ENCODE measurements at places on chromosomes 2 and 18.

DNA sequence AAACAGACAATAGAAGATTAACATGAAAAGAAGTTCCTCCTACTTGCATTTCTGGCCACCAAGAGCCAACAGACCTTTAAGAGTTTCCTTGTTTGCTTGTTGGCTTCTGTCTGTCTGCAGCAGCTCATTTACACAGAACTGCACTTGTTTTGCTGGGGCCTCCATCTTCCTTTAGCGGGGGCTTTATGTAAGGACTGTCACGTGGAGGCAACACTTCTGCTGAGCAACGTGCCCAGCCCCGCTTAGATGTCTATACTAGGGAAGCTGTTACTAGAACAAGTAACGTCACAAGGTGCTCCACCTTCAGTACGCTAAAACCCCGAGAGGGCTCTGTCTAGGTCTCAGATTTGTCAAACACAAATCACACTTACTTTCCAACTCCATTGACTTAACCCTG is 104.3 kb upstream of the PXDN start:
- DNase-seq, result no peak

DNA sequence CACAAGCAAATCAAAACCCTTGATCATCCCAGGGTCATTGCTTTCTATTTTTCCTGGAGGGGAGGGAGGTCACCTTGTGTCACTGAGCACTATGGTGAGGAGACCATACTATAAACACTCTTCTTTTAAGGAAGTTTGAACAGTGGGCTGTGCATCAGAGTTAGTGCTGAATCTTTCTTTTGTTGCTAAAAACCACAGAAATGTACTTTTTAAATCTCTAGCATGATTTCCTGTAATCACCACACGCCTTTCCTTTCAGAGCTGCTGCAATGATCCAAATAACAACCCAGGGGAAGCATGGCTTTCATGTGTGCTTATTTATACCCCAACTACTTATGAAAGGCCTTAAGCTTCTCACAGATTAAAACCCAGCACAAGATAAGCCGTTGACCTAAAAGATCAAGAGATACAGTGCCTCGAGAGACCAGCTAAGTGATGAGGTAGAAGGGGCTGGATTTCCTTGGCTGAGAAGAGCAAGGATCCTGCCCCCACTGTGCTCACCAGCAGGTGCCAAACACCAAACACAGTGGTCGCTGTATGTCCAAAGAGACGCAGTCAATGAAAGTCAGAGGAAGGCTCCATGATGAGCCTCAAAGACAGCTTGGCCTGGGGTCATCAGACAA is 34.7 kb downstream of the TRABD2A start:
- no peak for DNase-seq

GRCh38 chr18:64019922-64020756 is 50.3 kb downstream of the SERPINB8 start:
- DNase-seq, result no peak

DNA sequence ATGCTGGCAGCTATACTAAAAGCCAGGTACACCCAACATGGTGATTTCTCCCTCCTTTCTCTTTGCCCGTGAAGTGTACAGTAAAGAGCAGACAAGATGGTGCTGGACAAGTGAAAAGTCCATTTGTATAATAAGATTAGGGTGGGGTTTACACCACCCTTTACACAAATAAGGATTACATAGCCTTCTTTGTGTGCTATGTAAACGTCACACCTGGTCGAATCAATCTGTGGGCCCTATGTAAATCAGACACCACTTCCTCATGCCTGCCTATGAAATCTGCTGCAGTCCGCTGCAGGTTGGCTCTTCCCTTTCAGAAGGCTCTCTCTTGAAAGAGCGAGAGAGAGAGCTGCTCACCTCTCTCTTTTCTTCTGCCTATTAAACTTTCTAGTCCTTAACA is 1054.3 kb upstream of the SLC39A10 start:
- DNase-seq, result no peak

GRCh38 chr2:33184041-33184440 is 237.3 kb downstream of the LTBP1 start:
- DNase-seq, result no peak

DNA sequence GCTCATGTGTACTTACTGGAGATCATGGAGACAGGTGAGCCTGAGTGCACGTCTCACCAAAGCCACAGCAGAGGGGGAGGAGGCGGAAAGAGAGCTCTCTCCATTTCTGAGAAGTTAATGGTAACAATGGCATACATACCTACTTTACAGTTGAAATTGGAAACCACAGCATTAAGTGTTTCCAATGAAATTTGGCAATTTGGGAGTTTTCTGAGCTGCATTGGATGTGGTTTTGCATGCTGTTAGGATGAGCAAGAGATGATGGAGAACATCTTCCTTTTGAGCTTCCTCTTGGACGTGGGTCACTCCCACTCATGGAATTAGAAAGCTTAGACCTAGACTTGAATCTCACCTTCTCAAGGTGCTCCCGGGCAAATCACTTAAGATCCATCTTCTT is 25.5 kb upstream of the IL37 start:
- DNase-seq, result no peak

DNA sequence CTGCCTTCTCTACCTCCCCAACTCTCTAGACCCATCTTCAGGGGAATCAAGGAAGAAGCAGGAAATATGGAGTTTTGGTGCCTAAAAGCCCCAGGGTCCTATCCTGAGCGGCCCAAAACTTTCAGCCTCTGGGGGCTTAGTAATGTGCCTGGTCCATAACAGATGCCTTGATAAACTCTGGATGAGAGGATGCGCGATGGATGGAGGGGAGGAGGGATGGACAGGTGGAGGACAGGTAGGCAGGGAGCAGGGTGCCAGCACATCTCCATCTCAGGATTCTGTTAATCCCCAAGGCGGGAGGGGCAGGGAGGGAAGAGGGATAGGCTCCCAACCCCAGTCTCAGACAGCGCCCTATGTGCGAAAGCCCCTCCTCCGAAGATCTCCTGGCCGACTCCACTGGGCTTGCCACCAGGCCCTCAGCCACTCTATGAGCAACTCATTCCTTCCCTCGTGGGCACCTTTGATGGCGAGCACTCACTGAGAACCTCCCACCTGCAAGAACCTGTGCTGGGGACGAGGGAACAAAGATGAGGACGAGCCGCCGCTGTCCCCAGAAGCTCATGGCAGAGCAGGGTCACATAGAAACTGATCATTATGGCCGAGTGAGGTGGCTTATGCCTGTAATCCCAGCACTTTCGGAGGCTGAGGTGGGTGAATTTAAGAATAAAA is 23.1 kb downstream of the HS1BP3 start:
- DNase-seq, result no peak

GRCh38 chr2:181364492-181365170 is 92.6 kb upstream of the ITGA4 start:
- DNase-seq, result no peak

- no peak for DNase-seq
These were observed 46.1 kb downstream of the STPG4 start for GRCh38 chr2:47109007-47109375.

- peak; percentile 30 for DNase-seq
These were observed 147.6 kb downstream of the ESCO1 start for GRCh38 chr18:21452796-21453510.

DNA sequence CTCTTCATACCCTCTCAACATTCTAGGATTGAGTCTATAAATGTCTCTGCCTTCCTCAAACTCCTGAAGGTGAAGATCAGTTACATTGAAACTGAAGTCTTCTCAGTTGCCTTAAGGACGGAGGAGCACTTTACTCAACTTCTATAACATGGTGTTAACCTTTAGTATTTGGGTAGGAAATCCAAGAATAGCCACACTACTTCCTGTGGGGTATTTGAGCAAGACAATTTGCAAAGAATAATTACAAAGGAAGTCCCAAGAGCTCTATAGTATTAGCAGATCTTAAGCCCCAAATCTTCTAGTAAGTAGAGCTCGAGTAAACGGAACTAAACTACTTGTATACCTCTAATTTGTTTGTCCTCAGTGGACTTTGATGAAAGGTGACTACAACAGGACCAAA is 80.9 kb downstream of the SP100 start:
- no peak for DNase-seq

DNA sequence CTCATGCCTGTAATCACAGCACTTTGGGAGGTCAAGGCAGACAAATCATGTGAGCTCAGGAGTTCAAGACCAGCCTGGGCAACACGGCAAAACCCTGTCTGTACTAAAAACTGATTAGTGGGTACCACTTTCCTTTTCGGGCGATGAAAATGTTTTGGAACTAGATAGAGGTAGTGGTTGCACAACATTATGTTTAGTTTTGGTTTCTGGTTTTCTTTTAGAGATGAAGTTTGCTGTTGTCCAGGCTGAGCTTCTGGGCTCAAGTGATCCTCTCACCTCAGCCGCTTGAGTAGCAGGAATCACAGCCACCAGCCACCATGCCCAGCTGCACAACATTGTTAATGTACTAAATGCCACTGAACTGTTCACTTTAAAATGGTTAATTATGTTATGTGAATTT is 27.6 kb downstream of the AAK1 start:
- DNase-seq, result no peak

- no peak for DNase-seq
These were observed 29.0 kb downstream of the CCDC195 start for GRCh38 chr2:224687156-224687555.

DNA sequence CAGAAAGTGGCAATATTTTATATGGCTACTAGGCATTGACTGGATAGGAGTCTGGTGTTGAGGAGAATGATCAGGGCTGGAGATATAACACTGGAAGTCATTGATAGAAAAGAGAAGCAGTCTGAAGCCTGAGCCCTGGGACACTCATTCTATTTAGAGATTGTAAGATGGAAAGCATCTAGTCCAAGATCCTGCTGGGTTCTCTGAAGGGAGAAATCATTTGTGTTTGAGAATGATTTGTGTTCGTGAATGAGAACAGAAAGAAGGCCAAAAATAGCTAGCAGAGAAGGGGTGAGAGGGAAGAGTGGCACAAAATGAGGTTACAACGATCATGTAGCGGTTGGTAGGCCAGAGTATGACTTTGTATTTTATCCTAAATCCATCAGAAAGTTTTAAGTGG is 7.6 kb upstream of the ALS2 start:
- DNase-seq, result no peak

DNA sequence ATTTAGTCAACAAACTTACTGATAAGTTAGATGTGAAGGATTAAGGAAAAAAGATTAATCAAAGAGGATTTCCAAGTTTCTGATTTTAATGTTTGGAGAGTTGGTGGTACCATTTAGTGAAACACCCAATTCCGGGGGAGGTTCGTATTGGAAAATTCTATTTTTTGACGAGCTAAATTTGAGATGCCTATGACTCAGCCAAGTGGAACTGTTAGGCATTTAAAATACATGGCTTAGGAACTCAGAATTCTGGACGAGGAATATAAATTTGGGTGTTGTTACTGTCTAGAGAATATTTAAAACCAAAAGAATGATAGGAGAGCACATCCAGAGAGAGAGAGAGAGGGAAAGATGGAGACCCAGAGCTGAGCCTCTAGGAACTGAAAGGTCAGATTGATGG is 103.6 kb downstream of the TMX3 start:
- DNase-seq, result no peak

- DNase-seq, result peak; percentile 7
These were observed 133.2 kb upstream of the ID2 start for GRCh38 chr2:8548619-8549150.

- DNase-seq, result no peak
These were observed 32.5 kb downstream of the GREB1 start for GRCh38 chr2:11566383-11566782.

DNA sequence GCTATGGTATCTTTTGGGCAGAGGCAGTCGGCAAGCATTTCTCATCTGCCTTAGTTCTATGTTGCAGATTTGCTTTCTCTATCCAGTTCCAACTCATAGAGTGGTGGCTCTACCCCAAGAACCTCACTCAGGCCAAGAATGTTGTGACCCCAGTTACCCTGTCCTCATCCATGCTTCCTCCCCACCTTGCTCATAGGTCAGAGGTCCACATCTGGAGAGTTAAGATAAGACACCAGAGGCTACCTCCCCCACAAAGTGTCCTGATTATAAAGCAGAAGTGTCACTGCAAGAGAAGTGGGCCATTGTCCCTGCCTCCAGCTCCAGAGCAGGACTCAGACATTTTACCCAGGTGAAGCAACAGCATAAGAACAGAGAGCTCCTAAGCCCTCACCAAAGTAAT is 276.8 kb upstream of the CHST9 start:
- no peak for DNase-seq

GRCh38 chr18:13614641-13615288 is 111.6 kb downstream of the FAM210A start:
- DNase-seq, result peak; percentile 47

GRCh38 chr2:83587309-83587708 is 871.8 kb downstream of the SUCLG1 start:
- DNase-seq, result no peak

DNA sequence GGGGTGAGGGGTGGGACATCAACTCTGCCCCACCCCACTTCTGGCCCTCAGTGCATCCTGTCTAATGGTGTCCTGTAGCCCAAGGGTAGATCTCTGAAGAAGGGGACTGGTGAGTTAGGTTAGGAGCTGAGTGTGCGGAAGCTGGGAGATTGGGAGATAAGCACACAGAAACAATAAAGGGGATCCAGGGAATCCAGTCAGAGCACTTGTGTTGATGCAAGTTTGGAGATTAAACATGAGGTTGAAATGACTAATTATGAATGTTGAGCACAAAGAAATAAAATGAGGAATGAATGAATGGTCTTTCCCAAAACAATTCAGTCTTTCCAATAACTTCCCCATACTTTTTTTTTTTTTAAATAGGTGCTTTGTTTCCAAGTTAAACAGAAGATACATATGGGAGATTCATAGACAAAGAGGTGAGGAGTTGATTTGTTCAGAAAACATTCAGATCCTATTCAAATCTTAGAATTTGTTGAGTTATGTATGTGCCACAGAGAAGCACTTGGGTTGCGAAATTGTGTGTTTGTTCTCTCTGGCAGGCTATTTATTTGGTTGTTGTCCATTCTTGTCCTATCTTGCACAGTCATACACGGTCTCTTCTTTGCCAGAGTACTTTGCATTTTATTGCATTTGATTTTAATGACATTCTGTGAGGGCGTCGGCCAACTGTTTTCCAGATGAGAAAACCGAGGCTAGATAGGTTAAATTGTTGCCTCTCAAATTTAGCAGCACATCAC is 31.6 kb upstream of the NABP1 start:
- DNase-seq, result no peak

GRCh38 chr2:149489452-149489851 is 98.1 kb downstream of the MMADHC start:
- no peak for DNase-seq

DNA sequence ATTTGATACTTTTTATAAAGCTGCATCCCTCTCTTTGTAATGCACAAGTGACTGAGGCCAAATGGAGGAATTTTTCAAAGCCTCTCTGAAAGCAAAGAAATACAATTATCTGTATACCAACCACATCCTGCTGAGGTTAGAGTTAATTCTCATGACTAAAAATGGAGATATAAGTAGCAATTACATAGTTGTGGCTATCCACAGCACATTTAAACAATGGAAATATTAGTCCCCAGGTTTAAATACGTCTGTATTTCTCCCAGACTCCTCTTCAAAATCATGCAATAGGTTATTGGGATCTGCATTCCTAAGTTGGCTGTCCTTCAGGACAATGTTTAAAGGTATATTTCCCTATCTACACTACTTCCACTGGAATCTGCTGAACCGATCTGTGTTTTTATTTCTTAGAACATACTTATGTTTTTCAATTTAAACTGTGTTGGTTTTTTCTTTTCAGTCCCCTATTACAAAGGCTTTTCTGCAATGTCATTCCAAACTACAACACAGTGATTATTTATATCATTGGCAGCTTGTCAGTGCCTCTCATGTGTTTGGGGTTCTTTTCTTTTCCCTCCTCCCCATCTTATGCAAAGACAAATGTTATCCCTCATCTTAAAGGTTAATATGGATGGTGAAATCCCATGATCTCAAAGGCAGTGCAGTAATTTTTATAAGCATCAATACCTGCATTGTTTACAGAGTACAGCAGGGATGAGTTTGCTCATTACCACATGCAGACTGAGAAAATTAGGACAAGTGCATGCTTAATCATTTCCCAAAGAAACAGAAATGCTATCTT is 134.8 kb upstream of the FSHR start:
- DNase-seq, result no peak

- DNase-seq, result peak; percentile 40
These were observed 638 bp downstream of the ST3GAL5 start for GRCh38 chr2:85888020-85888683.
